Right forelimb (tissue), 1 donor: ENCODE measurements at places on chromosomes 12 and 14.

DNA sequence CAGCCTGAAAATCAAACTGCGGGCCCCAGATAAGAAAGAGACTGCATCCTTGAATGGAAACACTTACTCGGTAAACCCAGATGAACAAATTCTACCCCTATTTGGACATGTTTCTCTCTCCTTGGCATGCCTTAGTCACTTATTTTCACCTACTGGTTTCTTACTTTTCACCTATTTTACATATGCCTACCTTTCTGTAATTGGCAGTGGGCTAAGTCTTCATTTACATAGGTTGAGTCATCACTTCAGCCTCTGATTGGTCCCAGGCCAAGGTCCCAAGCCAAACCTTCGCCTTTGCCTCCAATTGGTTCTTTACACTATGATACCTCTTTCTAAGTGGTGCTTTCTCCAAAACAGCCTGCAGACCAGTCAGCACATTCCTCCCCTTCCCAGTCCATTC, 111.3 kb downstream of the DYRK2 start:
- no peak for DNase-seq

DNA sequence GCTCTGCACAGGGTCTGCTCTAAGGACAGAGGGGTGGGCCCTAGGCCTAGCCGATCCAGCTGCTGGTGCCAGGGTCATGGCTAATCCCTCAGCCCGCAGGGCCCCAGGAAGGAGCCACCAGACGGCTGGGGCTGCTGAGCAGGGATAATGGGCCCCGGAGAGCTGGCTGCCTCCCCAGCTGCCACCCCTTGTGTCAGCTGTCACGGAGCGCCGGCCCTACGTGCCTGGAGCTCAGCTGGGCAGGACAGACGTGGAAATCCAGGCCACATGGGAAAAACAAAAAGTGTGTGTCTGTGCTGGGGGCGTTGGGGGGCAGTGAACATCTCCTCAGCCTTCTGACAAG, 36.2 kb downstream of the CHGA start:
- DNase-seq = peak; percentile 54

DNA sequence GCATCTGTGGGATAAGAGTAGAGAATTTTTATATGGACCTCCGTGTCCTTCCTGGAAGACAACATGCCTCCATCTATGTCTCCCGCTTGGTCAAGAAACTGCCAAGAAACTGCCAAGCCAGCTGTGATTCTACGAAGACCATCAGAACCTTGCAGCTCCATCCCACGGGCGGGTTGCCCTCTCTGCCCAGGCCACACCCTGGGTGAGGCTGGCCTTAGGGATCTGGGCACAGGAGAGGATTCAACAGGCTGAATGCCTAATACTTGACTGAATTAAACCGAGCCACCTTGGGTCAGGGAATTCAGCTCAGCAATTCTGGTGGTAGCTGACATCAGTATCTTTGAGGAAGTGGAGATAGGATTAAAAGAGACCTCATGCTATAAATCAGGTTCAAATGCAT, 37.8 kb upstream of the FOS start:
- no peak for DNase-seq

DNA sequence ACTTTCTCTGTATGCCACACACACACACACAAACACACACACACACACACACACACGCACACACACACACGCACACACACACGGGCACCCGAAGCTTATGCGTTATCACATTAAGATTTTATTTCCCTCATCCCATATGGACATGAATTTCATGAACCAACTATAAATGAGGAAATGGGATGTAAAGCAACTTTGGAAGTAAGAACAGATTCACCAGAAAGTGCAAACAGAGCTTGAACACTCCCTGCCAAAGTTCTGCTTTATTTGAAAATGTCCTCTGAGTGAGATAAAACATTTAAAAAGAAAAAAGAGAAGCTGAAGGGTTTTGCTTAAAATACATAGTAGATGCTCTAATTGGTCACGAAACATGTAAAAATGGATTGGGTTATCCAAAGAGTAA, 90.4 kb upstream of the OTX2 start:
- no peak for DNase-seq

- DNase-seq = no peak
Observed at GRCh38 chr14:94407906-94408305, 19.5 kb upstream of the SERPINA1 start.

DNA sequence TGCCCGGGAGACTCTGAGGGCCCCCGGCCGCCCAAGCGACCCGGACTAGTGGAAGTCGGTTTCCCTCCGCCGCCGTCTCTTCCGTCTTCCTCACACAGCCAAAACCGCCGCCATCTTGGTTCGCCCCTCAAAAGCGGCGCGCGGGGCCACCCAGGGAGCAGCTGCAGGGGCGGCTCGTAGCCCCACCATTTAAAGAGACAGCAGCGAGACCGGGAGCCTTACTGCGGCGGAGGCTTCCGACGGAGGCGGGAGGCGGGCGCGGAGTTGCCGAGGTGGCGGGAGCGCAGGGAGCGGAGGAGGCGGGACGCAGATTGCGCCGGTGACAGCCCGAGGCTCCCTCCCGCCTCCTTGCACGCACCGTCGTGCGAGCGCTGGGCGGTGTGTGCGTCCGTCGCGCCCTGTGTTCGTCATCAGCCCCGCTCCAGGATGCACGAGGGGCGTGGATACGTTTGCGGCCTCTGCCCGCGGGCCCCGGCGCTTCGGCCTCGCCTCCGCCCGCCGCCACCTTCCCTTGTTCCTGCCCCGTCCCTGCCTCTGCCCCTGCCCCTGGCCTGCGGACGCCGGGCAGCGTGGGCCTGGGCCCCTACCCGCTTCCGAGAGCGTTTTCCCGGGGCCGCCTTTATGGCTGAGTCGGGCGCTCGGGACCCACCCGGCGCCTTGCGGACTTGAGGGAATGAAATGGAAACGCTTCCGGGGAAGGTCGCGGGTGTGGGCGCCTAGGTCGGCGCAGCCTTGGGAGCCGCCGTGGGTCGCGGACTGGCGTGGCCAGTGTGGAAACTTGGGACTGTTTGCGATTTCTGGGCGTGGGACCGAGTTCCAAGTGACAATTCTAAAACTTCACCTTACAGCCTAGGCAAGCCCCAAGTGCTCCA, at the start of gene PPP4R3A:
Gene PPP4R3A, minus strand, starts transcription at position 140 of the 872 bp plus-strand sequence. CDS start 663 bp downstream, outside the sequence.
- DNase-seq = peak; percentile 96

GRCh38 chr12:80056845-80057244, 42.5 kb upstream of the OTOGL start:
- DNase-seq = no peak

- no peak for DNase-seq
Observed at GRCh38 chr12:8609061-8609570, 3.5 kb downstream of the AICDA start.

GRCh38 chr12:117098024-117098360, 1.2 kb downstream of the TESC start:
- no peak for DNase-seq

DNA sequence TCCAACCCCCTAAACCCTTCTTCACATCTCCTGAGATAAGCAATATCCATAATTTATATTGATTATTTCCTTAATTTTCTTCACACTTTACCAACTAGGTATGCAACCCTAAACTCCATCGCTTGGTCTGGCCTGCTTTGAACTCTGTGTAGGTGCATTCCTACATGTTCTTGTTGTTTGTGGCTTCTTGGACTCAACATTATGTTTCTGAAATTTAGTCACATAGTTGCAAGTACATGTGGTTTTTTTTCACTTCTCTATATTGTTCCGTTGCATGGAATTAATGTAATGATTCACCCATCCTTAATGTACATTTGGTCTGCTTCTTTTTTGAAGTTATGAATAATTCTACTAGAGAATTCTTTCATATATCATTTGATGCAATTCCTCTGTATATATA, 1.6 kb upstream of the TAS2R30 start:
- DNase-seq = no peak

GRCh38 chr12:93009533-93009932, 80.4 kb upstream of the EEA1 start:
- DNase-seq = no peak

DNA sequence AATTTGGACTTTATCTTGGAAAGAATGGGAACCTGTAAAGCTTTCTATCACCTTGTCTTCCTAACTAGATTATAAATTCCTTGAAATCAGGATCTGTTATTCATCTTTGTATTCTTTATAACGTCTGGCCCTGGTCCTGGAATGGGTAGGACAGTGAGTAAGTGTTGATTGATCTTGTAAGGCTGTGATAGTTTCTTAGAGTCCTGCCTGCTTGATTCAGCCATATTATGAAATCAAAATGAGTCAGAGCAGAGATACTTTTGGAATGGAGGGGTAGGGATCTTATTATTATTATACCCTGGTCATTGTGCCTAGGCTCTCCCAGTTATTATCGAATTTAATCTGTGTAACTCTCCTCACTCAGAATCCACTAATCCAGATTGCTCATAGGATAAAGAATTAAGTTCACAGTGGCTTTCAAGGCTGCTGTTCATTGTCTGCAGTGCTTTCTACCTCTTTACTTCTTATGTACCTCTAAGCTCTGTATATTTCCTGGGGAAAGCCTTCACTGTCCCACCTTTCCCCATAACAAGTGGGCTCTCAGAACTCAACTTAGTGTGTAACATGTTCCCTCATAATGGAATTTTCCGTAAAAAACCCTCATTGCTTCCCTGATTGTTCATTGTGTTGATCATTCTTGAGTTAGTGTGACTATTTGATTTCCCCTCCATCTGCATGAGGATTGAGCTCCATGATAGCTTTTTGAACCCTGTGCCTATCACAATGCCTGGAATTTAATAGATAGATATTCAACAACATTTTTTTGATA, 93.3 kb downstream of the DAAM1 start:
- DNase-seq = no peak

- peak; percentile 83 for DNase-seq
Observed at GRCh38 chr12:132506328-132507160, 16.6 kb downstream of the FBRSL1 start.

DNA sequence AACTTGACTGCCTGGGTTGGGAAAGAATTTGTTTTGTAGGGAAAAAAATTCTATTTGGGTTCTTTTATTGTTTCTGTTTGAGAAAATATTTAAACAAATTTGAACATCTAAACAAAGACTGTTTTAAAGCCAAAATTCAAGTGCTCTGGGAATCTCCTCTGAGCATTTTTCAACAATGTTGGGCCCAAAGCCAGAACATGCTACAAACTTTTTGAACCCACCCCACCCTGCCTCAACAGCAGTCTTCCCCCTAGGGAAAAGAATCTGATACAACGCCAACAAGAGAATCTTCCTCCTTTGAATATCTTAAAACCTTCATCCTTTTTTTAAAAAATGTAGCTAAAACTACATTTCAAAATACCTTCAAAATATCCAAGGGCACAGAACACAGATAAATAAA, 20.4 kb upstream of the NID2 start:
- no peak for DNase-seq

DNA sequence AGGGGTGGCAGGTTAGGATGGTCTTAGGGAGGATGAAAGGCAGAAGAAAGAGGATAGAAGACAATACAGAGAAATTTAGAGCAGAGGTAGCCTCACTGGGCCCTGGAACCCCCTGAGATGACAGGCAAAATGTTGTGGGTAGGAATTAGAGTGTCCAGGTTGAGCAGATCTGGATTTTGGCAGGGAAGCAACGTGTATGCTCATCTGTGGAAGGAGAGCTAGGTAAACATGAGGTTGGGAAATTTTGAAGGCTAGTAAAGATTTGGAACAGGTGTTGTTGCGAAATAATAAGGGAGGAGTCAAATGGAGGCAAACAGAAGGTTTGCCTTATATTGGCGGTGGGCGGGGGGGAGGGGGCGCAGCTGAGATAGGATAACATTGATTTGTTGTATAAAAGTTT, 5.3 kb downstream of the HSD17B6 start:
- DNase-seq = no peak

DNA sequence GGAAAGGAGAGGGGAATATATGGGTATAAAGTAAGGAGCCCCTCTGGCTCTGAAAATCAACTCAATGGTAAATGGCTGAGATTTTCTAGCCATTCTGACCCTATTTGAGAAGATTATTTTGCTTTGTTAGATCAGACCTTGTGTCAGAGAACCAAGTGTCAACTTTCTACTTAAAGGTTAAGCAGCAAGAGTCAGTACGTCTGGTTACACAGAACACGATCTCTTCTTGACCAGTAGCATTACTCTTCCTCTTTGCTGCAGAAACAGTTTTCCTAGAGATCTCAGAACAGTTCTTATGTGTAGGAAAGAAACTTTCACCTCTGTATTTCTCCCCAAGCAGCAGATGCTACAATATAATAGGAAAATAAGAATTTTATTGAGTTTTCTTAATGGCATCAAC, 47.4 kb upstream of the BTG1 start:
- no peak for DNase-seq

DNA sequence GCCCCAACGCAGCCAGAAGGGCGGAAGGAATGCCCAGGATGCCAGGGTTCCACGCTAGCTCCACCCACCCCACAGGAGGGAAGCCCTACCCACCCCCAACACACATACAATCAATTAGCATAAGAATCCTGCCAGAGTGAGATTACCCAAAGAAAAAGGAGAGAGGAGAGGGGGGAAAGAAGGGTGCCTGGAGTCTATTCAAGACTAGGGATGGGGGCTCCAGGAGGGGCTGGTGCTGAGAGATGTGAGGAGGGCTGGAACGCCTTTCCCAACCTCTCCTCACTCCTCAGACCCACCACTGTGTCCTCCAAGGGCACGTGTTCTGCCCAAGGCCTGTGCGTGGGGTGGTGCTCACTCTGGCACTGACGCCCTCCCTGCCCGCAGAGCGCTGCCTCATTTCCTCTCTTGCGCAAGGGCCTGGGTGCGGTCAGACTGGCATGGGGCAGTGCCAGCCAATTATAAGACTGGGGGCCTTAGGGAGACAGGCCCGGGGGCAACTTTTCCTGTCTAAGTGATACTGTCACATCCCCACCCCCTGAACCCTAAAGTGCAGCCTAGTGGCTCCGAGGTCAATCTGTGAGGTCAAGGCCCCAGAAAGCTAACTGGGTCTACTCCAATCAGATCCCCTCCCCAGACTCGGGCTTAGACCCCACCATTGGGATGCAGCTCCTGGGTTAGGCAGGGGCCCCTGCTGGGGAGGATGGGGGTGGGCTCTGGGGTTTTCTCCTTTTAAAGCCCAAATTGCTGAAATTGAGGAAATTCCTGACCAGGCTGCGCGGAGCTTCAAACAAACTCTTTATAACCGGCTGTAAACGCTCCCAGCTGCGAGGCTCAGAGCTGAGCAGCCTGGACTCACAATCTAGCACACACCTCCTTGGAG, 10.2 kb upstream of the ITGB7 start:
- DNase-seq = no peak

DNA sequence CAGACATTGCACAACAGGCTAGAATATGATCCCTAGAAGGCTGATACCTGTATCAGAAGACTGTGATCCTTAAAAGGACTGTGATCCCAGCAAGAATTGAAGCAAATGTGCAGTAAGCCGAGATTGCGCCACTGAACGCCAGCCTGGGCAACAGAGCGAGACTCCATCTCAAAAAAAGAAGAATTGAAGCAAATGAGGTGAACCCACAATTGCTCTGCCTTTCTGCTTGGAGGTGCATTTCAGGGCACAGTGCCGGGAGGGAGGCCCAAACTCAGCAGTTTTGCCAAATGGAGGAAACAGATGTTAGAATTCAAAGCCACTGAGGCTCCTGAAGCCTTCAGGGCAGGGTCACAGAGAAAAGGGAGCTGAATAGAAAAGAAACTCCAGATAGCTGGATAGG, 61.1 kb upstream of the COCH start:
- no peak for DNase-seq

DNA sequence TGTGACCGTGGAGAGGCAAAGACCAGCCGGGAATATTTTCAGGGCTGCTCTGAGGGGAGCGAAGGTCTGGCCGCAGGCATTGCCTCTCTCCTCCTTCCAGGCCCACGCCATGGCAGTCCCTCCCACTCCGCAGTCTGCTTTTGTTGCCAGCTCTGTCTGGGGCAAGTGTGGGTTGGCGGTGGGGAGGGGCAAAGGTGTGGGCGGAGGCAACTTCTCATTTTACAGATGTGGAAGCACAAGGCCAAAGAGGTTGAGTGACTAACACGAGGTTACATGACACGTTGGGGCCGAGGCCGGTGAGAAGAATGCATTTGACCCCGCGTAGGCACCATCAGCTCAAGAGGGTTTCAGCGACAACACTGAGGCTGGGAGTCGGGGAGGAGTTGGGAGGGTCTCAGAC, 6.1 kb upstream of the FAIM2 start:
- DNase-seq = no peak
